Upper lobe of right lung (tissue), 1 donor: ENCODE measurements at places on chromosomes 1 and 21.
A peak's percentile ranks its signal among the peaks of the same experiment; 100 is the strongest.

- no peak for DNase-seq
These were observed 41.5 kb upstream of the HAO2 start for GRCh38 chr1:119327094-119327449.

GRCh38 chr1:58687516-58687915, 12.3 kb downstream of the MYSM1 start:
- no peak for DNase-seq

DNA sequence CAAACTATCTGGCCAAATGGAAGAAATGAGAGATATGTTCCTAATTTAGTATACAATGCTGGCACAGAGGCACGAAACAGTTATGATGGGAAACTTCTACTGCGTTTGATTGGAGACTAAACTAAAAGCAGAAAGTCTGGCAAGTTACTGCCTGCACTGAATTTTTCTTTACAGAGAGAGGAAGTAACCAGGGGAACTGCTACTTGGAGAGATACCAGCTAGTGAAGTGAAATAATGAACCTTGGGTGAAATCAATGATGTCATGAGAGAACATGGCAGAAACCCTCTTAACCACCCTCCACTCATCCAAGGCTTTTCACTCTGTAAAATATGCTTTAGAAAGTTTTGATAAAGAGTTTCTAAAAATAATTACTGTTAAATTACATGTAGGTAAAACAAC, 29.3 kb downstream of the NIBAN1 start:
- DNase-seq = no peak

GRCh38 chr1:193926956-193927355, 740.5 kb upstream of the B3GALT2 start:
- DNase-seq = no peak

DNA sequence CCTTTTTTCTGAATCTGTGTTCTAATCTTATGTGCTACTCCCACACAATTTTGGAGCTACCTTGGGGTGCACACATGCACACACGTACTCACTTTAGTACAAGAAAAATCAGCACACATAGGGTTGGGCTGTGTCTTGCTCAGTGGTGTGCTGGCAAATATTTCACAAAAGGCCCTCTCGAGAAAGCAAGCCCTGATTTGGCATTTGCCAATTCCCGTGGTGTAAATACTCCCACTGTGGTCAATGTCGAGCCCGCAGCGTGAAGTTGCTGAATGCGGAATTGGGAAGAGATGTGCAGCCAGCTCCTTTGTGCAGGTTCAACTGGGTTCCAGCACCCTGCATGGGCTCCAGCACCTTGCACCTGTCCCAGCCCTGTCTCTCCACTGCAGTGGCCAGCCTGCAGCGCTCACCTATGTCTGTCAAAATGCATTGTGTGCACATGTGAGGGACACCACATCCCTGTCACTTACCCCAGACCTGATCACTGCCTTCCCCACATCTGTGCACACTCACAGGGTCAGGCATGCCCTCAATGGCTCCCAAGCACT, 78.4 kb upstream of the WNT4 start:
- DNase-seq = peak; percentile 48

- DNase-seq = peak; percentile 96
These were observed 14.7 kb downstream of the ZBTB7B start for GRCh38 chr1:155017041-155017945.

DNA sequence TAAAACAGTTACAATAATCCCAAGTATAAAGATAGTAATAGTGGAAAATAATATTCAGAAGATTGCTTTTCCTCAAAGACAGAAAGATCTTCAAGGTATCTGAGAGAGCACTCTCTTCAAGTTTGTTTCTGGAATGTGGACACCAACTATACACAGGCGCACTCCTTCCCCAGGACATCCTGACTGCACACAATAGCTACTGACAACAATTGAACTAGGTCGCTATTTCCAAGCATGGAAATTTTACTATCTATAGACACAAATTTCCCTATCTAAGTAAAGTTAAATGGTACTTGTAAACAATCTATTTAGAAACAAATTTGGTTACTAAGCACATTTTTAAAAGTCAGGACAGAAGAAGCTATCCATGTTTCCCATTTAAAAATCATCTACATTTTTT, 19.1 kb downstream of the ARHGAP29 start:
- no peak for DNase-seq

GRCh38 chr1:205922806-205923205, 20.4 kb downstream of the SLC26A9 start:
- no peak for DNase-seq

GRCh38 chr1:18945401-18945849, 11.1 kb downstream of the IFFO2 start:
- no peak for DNase-seq

GRCh38 chr1:169892176-169892926, 1.3 kb downstream of the SCYL3 start:
- DNase-seq = no peak

DNA sequence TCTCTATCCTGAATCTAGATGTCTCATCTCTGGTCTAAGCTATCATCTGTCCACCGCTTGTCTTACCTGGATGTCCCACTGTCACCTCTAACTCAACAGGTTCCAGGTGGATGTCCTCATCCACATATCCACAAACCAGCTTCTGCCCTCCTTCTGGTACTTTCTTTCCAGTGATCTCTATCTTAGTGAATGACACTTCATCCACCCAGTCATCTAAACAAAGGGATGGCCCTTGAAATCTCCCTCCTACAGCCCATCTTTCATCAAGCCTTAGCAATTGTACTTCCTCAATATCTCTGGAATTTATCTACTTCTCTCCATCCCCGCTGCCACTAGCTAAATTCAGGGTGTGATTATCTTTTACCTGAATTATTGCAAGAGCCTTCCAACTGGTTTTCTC, 33.9 kb upstream of the SERBP1 start:
- DNase-seq = no peak

DNA sequence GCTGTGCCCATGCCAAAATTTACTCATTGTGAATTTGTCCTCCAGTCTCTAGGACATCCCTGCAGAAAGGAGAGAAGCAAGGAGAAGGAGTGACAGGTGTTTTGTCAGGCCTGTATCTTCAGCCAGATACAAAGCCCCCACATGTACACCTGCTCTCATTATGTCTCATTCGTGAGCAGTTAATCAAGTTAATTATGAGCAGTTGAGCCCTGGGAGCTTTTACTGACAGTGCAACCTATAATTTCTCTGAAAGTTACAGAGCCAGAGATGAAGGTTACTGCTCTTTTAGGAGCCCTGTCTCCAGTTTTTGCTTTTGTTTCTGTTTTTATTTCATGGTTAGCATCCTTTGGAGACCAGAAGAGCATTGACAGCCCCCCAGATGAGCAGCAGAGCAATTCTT, 5.0 kb upstream of the ILDR2 start:
- no peak for DNase-seq

GRCh38 chr1:228091084-228091483, 8.6 kb downstream of the ARF1 start:
- DNase-seq = peak; percentile 6

DNA sequence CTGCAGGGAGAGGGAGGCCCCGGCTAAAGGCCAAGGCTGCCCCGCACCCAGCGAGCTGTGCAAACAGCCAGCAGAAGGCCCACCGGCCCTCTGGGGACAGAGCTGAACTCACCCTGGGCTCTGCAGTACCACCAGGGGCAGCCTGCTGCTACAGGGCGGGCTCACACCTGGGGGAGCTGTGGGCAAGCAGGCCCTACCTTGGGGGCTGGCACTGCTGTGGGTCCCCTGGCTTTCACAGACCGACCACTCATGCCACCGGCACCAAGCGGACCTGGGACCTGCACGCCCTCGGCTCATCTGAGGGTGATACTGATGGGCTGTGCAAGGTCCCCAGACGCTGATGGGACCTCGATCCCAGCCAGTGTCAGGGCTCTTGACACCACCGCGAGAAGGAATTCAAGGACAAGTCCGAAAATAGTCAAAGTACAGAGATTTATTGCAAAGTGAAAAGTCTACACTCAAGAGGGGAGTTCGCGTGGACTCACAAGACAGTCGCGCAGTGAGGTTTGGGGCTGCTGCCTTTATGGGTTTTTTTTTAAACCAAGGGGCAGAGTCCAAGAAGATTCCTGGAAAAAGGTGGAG, 61.0 kb upstream of the ADARB1 start:
- DNase-seq = peak; percentile 53

DNA sequence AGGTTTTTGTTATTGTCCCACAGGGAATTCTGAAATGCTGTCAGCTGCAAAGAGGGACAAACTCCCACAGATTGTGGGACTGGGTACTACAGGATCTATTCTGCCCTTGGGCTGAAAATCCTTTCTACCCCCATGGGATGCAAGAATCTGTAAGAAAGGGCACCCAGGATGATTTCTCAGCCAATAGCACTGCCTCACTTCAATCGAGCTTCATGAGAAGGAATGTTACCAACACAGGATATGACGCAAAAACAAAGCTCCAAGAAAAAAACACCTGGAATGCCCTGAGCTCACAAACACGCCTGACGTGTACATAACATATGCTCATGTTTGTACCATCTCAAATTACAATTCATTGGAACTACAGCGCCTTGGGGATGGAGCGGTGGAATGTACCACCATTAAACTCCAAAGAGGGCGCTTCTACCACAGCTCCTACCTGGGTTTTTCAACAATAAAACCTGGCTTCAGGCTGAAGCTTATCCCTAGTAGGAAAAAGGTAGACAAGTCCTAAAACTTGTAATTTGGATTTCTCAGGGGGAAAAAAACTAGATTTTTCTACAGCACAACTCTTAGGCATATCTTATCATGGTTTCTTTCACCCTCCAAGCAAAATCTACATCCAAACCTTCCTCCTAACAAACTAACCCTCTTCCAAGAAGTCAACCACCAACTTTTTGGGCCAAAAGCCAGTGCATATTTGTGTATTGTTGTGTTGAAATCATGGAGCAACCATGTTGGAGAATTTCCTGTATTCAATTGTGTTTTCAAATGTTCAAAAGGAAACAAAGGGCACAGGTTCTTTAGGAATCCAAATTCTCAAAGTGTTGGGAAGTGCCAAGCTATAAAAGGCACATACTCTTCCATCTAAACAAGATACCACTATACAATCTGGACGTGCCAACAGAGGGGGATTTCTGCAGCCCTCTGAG, 78.9 kb downstream of the TGFBR3 start:
- DNase-seq = no peak

- DNase-seq = no peak
These were observed 49.0 kb upstream of the ETS2 start for GRCh38 chr21:38756746-38757145.

DNA sequence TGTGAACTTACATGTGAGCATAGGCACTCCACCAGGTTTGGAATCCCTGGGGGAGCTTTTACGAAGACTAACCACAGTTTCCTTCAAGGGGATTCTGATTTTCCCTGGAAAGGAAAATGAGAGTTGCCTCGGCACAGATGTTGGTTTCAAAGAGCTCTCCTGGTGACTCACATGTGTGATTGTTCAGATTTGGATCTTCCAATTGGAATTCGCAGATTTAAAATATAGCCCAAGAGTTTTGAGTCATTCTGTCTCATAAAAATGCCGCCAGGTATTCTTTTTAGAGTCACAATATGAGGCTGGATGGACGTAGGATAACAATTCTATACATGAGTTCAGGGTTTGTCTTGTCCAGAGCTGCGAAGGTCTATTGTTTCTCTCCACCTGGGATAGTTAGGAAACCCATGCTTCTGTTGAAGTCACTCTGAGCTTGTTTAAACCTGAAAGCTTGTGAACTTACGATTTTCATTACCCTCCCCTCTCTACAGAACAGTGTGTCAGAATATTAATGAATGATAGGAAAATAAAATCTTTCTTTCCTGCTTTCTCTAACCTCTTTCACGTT, 64.9 kb downstream of the TGFB2 start:
- no peak for DNase-seq

- DNase-seq = no peak
These were observed 373.9 kb downstream of the LRRIQ3 start for GRCh38 chr1:73824065-73824464.

GRCh38 chr1:186689907-186690306, 9.7 kb upstream of the PTGS2 start:
- DNase-seq = no peak

- no peak for DNase-seq
These were observed 4.0 kb downstream of the PRELP start for GRCh38 chr1:203479646-203480045.

- DNase-seq = peak; percentile 48
These were observed 47.9 kb downstream of the NPHP4 start for GRCh38 chr1:5944154-5944842.

- DNase-seq = no peak
These were observed 23.7 kb downstream of the ABCG1 start for GRCh38 chr21:42242611-42243010.

GRCh38 chr1:177571485-177572076, 398.3 kb downstream of the SEC16B start:
- DNase-seq = no peak

DNA sequence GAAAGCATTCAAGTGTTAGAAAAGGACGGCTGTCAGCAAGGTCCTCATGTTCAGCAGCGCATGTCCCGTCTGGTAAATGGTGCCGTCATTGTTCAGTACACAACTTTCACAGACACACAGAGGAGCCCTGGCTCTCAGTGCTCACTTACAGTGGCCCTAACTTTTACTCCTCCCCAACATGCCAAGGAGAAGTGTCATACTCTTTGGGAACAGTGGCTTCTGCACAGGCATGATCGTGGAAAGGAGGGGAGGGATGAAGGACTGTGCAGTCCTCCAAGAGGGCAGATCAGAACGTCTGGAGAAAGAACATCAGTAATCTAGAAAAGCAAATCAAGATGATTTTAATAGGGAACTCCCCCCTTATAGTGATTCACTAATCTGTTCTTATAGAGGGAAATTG, 3.8 kb upstream of the GRHL3 start:
- DNase-seq = no peak

DNA sequence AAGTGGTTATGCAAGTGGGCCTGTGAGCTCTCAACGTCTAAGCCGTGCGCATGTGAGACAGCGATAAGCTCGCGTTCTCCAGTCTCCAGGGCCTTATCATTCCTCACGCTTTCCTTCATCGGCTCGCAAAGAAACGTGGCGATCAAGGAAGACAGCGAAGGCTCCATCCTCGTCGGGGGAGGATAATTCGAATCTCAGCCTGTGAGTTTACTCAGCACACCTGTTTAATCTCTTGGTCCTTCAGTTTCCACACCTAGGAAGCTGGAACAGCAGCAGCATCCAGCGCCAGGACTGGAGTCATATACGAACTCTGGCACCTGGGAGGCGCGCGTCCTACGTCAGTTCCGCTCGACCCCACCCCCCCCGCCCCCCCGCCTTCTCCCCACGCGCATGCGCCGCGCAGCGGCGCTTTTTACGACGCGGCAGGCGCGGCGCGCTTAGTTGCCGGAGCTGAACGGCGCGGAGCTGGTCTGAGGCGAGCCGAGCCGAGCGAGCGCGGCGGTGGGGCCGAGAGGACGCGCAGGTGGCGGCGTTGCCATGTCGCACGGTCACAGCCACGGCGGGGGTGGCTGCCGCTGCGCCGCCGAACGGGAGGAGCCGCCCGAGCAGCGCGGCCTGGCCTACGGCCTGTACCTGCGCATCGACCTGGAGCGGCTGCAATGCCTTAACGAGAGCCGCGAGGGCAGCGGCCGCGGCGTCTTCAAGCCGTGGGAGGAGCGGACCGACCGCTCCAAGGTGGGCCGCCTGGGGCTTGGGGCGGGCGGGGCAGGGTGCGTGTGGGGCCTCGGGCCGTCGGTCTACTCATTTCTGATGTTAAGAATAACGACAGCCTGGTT, at the start of gene PITHD1:
Gene PITHD1 (plus strand): TSS at position 440 of the 836 bp plus-strand sequence. CDS start 98 bp downstream, at position 538.
- peak; percentile 92 for DNase-seq
